ENCODE measurements at places on chromosomes 12 and 14.

DNA sequence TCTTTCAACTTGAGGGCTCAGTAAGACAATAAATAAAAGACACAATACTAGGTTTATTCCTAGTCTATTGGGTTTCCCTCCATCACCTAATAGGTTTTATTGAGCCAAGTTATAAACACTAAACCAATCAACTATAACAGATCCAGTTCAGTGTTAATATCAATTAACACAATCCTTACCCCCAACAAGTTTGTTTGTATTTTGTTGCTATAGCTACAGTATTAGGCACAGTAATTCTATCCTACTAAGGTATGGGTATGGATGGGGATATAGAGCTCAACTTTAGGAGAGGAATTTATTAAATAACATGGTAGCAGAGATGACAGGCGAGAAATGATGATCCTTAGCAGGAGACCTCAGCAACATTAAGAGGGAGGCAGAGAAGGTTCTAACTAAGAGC lies 13.3 kb downstream of the PPP4R3A start:
- DNase-seq, result no peak

DNA sequence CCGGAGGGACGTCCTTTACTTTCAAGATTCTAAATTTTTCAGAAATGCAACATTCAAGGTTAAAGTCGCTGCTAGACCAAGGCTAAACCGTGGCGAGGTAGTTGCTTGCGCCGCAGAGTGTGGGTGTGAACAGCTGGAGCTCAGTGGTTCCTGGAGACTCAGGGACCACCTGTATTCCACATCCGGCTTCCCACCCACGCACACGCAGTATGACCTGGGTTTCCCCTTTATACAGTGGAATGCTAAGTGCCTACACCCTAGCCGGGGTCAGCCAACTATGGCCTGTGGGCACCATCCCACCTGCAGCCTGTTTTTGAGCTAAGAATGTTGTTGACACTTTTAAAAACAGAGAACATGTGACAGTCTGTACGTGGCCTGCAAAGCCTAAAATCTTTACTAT lies 42.9 kb upstream of the TESC start:
- no peak for DNase-seq

- DNase-seq, result no peak
Observed at GRCh38 chr14:54894995-54895394, 7.6 kb downstream of the GCH1 start.

GRCh38 chr12:54526812-54527630 lies 22.4 kb upstream of the PDE1B start:
- no peak for DNase-seq

DNA sequence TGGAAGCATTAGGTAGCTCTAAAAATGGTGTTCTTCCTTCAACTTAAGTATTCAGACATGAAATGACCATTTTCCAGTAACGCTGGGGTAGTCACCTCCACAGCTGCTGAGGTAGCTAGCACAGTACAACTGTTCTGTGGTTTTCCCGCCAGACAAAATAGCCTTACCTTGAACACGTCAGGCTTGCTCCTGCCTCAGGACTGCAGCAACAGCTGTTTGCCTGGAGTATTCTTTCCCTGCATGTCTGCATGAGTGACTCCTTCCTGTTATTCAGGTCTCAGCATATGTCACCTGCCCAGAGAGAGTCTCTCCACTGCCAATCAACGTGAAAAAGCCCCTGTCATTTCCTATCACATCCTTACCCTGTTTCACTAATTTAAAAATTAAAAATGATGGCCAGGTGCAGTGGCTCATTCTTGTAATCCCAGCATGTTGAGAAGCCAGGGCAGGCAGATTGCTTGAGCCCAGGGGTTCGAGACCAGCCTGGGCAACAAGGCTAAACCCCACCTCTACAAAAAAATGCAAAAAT lies 37.9 kb downstream of the WDR89 start:
- no peak for DNase-seq

DNA sequence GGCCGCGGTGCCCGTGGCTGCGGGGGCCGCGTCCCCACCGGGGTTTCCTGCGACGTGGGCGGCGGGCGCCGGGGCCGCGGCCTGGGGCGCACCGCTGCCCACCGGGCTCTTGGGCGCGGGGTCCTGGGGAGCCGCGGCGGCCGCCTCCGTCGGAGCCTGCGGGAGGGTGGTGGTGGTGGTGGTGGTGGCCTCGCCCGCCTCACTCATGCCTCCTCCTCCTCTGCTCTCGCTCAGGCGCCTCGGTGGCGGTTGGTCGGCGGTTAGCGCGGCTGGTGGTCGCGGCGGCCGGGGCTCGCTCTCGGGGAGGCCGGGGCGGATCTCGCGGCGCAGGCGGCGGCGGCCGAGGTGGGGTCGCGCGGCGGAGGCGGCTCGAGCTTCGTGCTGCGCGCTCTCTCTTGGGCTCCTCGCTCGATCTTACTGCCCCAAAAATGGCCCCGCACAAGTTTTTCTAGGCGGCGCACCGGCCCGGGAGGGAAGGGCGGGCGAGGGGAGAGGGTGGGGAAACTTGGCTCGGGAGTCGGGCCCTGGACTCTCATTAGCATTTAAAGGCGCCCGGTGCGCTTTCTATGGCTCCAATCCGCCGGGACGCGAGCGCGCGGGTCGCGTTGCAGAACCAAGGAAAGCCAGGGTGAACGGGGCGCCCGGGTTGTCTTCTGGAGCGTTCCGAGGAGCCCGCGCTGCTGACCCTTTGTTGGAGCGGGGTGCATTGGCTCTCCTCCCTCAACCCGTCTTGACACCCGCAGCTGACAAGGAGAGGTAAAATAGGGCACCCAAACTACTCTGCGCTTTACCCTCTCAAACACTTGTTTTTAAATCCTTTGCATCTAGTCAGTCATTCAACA lies at the start of gene YBX3:
TSS of gene YBX3 (minus strand) at position 419 of the 842 bp plus-strand sequence. CDS start at position 207, 212 bp downstream.
- no peak for DNase-seq

DNA sequence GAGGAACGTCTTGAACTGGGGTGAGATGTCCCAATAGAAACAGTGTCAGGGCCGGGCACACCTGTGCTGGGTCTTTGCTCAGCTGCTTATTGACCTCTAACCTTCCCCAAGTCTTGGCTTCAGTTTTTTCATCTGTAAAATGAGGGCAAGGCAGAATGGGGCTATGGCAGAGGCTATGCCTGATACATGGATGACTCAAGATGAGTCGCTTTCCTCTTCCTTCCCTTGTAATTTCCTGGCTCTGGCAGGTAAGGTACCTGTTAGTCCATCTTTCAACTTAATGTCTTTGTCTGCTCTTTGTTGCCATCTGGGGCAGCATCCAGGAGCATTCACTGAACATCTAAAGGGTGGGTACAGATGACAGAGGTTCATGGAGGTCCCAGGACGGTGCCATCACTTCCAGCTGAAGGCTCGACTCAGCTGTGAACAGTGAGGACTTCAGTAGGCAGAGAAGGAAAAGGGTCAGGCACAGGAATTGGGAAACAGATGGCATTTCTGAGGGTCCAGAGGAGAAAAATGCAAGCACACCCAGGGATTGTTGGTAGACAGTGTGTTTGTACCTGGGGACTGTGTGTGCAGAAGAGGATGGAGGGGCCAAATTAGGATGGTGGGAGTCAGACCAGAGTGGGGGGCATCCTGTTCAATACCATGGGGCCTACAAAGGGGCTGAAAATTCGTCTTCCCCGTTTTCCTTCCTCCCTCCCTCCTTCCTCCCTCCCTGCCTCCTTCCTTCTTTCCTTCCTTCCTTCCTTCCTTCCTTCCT lies 268.3 kb downstream of the VRK1 start:
- DNase-seq, result no peak

- no peak for DNase-seq
Observed at GRCh38 chr12:12881151-12881909, 10.0 kb upstream of the GPRC5A start.

GRCh38 chr12:120662879-120663278 lies 22.5 kb downstream of the CABP1 start:
- DNase-seq, result no peak

- no peak for DNase-seq
Observed at GRCh38 chr12:117060929-117061305, 38.3 kb downstream of the TESC start.

GRCh38 chr14:91114079-91115065 lies 499 bp downstream of the DGLUCY start:
- DNase-seq, result peak; percentile 37

DNA sequence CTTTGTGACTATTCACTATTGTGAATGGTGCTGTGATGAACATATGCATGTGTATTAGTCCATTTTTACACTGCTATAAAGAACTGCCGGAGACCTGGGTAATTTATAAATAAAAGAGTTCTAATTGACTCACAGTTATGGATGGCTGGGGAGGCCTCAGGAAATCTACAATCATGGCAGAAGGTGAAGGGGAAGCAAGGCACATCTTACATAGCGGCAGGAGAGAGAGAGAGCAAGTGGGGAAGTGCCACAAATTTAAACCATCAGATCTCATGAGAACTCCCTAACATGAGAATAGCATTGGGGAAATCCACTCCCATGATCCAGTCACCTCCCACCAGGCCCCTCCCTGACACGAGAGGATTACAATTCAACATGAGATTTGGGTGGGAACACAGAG lies 90.8 kb downstream of the ATP23 start:
- DNase-seq, result no peak

GRCh38 chr14:35385042-35385839 lies 19.3 kb downstream of the NFKBIA start:
- DNase-seq, result no peak

DNA sequence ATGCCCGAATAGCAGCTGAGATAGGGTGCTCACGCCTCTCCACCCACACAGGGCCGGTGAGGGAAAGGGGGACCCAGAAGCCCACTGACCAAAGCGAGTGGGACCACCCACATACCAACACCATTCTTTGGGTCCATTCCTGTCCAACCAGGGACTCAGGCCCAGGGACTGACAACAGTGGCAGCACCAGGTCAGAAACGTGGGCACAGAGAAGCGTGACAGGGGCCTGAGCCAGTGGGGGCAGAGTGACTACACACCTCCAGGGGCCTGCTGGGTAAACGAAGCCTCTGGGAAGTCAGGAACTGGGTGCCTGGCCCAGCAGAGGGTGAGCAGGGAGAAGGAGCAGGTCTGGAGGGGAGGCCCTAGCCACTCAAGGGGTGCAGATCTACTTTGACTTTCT lies 13.7 kb downstream of the SPRYD3 start:
- no peak for DNase-seq

DNA sequence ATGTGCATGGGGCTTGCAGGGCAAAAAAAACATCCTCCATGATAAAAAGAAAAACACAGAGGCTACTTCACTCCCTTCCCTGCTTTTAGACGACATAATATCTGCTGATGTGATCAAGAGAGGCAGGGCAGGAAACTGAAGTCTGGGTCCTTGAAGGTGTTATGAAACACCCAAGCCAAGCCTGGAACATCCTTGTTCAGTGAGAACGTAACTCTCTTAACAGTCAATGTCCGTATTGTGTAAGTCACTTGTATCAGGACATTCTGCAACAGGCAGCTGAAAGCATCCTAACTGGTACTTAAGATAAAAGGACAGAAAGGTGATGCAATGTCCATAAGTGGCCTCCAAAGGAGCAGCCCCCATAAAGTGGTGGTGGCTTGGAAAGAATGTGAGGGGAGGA lies 20.0 kb downstream of the KCNK10 start:
- no peak for DNase-seq

DNA sequence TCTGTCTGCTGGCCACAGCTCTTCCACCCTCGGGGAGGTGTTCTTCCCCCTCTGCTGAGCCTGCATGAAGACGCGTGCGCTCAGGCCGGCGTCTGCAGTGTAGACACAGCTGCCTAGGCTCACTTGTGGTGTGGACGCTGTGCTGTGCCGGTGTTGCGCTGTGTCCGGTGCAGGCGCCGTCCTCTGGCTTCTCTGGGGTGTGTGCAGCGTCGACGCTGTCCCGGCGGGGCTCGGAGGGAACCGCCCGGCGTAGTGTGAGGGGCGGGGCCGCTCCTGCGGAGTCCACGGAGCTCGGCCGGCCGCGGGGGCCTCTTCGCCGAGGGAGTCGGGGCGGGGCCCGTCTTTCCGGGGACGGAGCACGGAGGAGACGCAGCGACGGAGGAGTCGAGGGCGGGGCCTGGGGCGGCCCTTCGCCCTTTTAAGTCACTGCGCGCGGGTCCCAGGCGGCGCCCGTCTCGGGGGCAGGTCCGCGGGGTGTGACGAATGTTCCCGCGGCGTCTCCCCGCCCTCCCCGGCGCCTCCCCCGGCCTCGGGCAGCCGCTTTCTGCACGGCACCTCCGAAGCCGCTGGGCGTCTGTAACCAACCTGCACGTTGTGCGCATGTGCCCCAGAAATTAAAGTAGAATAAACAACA lies 45.2 kb downstream of the NOC4L start:
- DNase-seq, result peak; percentile 89

DNA sequence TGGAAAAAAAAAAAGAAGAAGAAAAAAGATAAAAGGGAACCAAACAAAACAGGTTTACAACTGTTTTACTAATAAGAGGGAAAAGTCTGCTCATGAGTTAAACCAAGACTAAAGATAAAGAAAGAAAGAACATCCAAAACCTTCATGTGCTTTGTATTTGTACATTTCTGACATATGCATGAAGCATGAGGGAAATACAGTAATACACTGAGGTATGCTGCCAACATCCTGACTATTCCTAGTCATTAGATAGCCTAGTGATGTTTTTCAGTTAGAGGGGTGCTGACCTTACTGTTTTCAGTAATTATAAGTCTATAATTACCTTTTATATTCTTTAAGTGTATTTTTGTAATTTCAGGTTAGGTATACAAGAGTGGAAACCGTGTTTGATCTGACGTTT lies 793.3 kb downstream of the DIO2 start:
- DNase-seq, result no peak

- no peak for DNase-seq
Observed at GRCh38 chr14:93018366-93018765, 95.4 kb downstream of the CHGA start.

DNA sequence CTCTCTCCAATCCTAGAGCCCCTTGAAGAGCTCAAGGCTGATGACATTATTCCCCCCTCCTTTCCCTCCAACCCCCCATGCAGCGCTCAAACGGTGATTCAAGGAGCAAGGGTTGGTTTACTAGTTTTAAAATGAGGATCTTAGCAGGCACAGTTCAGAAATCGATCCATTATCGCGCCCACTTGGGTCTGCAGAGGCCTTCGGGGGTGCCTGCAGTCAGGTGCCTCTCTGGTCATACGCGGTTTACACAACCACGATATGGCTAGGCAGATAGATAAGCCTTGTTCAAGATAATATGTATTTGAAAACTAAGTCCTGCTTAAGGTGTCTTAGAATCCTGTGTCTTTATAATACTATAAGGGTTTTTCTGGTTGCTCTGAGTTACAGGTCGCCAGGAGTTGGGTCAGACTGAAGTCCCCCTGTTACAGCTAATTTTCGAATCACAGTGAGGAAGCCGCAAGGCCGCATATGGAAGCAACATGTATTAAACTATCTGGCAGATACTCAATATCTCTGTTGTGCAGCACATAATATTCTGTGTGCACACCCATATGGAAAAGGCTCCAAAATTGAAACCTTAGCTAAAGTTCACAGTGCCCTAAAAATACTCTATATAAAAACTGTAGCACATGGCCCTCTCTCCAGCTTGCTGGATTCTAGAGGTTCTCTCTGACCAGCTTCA lies 10.0 kb downstream of the BHLHE41 start:
- DNase-seq, result no peak

DNA sequence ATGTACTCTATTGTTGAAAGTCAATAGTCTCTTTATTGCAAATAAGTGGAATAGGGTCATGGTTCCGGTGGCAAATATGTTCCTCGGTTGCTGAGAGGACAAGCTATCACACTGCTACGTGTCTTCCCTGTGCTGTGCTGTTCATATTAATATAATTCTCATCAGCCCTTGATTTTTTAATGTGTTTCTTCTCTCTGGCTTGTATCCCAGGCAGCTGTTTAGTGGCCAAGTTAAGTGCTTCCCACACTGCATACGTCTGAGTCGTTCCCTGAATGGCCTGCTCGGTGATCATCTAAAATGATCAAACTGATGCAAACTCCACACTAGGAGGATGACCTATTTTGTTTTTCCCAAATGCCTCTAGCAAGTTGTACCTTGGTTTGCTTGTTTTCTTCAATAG lies 186.4 kb downstream of the ANO6 start:
- no peak for DNase-seq
